ENCODE measurements at places on chromosomes 11 and 22.

GRCh38 chr11:126357969-126358762 lies 2.7 kb downstream of the ST3GAL4 start:
- no peak for DNase-seq

- no peak for DNase-seq
Observed at GRCh38 chr22:34334893-34335292, 414.6 kb upstream of the LARGE1 start.

- no peak for DNase-seq
Observed at GRCh38 chr11:74707602-74708510, 23.4 kb downstream of the CHRDL2 start.

- DNase-seq: no peak
Observed at GRCh38 chr22:38455530-38456271, 702 bp upstream of the KCNJ4 start.

DNA sequence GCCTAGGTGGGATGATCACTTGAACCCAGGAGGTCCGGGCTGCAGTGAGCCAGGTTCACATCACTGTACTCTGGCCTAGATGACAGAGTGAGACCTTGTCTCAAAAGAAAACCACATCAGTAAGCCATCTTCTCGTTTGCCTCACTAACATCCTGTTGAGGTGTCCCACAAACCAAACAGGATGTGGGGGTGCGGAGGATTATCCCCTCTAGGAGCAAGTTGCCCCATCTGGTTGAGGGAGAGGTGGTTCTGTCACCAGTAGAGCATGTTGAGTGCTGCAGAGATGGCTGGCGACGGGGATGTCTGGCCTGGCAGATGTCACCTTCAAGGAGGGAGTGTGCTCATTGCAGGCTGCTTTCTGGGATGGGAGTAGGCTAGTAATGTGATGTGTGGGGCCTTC lies 72.4 kb downstream of the ZNRF3 start:
- peak; percentile 38 for DNase-seq

DNA sequence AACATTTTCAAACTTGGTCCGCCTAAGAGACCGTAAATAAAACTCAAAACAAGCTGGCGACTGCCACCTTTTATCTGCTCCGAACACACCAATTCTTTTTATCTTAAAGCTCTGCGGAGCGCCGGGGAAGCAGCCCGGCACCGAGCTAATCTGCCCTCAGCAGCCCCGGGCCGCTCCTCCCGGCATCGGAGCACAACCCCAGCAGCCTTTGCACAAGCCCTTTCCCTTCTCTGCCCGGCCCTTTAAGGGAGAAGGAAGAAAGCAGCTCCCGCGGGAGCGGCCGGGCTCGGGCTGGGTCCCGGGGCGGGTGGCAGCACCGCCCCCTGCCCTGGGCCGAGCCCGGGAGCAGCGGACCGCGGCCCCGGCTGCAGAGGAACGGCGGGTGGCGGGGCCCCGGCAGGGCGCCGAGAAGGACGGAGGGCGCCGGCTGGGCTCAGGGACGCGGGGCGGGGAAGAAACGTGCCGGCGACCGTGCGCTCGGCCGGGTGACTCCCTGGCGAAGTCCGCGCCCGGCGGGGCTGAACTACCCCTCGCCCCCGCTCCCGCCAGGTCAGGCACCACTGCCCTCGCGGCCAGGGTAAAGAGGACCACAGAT lies 133.6 kb upstream of the C11orf58 start:
- DNase-seq: no peak

- DNase-seq: peak; percentile 24
Observed at GRCh38 chr22:40463683-40464082, 93.3 kb downstream of the SGSM3 start.

- DNase-seq: no peak
Observed at GRCh38 chr11:69472541-69473275, 8.8 kb upstream of the LINC01488 start.

GRCh38 chr11:31248768-31249167 lies 120.8 kb downstream of the DCDC1 start:
- no peak for DNase-seq

- no peak for DNase-seq
Observed at GRCh38 chr11:14390669-14391068, 31.7 kb upstream of the RRAS2 start.

- DNase-seq: no peak
Observed at GRCh38 chr22:25365491-25366261, 146.2 kb downstream of the CRYBB2 start.

GRCh38 chr11:55349032-55349431 lies 6.0 kb downstream of the OR4A16 start:
- DNase-seq: no peak

DNA sequence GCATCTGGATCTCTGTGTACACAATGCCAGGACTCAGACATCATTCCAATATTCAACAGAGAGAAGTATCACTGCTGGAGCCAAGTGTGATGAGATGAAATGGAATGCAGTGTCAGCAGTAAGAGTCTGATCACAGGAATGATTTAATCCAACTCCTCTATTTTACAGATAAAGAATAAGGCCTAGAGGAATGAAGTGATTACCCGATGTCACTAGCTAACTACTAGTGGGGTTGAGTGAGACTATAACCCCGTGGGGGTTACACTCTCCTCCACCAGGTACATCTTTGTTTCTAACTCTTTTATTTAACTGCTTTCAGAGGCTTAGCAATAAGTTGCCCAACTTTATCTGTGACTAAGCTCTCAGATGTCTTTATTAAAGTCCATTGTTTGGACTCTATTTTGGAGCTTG lies 94.2 kb upstream of the FAT3 start:
- DNase-seq: no peak

GRCh38 chr22:37639771-37640590 lies 512 bp downstream of the SH3BP1 start:
- no peak for DNase-seq

- DNase-seq: peak; percentile 73
Observed at GRCh38 chr11:1652771-1653540, 23.4 kb downstream of the KRTAP5-5 start.

DNA sequence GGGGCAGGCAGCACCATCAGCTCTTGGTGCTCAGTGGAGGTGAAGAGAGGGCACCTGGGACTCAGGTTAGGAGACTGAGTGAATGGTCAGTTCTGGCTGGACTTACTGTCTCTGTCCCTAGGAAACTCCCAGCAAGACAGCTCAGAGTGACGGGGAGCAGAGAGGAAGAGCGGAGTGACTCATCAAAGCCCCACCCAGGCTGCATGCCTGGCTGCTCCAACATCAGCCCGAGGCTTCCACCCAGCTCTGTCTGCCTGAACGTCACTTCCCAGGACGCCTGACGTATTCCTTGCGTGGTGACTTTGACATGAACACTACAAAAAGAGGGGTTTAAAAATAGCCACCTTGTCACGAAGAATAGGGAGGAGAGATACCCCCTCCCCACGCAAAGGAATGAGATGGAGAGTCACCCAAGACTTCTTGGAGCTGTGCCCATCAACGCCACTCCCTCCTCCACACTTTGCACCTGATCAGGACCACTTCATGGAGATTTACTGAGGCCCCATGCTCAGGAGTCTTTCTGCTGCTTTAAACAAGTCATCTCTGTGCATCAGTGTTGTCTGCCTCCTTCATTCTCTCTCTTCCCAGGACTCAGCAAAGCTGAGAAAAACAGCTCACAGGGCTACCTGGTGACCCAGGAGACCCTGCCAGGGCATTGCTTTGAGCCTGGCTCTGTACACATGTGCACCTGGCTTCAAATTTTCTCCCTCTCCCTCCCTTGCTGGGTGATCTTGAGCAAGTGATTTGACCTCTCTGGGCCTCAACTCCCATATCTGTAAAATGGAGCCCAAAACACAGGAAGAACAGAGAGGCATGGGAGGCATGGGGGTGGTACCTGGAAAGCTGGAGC lies 83.1 kb downstream of the MN1 start:
- DNase-seq: no peak

GRCh38 chr22:33321466-33321865 lies 263.3 kb upstream of the SYN3 start:
- no peak for DNase-seq

GRCh38 chr22:32661296-32661695 lies 140.2 kb upstream of the TIMP3 start:
- no peak for DNase-seq

DNA sequence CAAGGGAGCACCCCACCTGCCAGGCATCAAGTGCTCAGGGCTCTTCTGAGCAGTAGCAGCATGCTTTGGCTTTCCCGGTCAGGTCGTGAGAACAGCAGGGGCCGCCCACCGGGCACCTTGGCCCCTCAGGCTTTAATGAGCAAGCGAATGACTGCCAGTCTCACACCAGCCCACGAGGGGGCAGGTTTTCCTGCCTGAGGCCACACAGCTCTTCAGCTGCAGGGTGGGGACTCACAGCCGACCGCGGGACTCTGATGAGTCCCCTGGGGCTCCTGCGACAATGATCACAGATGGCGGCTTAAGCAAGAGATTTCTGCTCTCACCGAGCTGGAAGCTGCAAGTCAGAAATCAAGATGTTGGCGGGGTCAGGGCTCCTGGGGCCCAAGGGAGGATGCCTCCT lies 14.3 kb upstream of the FGF19 start:
- no peak for DNase-seq

DNA sequence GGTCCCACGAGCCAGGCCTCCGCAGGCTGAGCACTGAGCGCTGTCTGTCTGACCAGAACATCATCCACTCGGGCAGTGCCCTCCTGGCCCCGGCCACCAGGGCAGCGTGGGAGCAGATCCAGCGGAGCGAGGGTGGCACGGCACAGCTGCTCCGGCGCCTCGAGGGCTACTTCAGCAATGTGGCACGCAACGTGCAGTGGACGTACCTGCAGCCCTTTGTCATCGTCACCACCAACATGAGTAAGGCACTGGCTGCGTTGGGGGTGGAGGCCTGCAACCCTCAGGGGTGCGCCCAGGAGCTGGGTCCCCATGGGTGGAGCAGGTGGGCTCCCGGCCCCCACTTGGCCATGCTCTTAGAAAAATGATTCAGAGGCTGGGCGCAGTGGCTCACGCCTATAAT lies 49.7 kb upstream of the PRODH start:
- no peak for DNase-seq

DNA sequence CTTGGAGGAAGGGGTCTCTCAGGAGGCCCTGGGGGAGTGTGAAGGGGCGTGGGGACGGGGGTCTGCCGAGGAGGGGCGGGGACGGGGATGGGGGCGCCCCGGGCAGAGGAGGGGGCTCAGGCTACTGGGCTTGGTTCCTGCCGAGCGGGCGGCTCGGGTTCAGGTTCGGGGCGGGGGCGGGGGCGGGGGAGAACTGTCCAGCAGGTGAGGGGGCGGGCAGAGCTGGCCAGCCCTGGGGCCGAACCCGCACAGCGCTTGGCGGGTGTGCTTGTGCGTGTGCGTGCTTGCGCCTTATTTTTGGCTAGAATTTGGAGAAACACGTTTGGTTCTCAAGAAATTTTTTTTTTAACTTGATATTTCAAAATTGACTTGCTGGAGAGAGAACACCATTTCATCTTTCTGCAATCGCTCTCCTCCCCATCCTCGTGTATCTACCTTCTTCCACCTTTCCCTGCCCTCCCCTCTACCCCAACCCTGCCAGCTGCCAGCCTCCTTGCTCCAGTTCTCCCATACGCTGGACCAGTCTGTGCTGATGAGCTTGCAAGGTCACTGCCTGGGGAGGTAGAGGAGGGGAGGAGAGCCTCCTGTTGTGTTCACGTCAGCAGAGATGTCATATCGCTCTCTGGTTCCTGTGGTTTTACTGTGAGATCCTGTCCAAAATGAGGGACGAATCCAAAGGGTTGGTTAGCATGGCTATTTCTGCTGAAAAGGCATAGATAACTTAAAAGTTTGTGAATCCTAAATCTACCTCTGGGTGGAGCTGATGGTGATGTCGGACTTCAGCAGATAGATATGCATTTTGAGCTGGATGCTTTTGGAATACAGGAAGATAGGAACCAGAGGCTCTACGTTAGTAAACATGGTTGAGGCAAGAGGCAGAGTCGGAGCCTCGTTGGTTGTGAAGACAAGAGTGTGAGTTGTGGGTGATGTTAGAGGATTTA lies 668 bp downstream of the MADD start:
- no peak for DNase-seq

DNA sequence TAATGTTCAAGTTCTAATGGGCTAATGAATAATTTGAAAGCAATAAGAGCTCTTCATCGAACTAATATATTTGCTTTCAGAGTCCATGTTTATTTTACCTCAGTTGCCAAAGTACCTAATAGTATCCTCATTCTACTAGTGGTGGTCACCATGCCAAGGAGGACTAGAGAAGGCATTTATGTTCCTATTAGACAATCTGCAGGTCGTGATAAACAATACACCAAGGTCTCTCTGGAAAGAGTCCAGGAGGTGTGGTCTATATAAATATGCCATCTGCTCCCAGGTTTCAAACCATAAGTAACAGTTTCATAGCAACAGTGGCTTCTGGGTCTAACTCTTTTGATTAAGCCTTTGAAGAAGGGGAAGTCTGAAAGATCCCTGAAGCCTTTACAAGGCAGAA lies 42.9 kb downstream of the ARFGAP3 start:
- DNase-seq: no peak

DNA sequence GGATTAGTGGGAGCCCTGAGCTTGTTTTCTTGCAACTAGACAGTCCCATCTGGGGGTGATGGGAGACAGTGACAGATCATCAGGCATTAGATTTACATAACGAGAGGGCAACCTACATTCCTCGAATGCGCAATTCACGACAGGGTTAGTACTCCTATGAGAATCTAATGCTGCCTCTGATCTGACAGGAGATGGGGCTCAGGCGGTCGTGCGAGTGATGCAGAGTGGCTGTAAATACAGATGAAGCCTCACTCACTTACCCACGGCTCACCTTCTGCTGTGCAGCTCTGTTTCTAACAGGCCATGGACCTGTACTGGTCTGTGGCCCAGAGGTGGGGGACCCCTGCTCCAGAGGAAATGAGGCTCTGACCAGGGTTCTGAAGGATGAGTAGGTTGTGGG lies 125.5 kb downstream of the FBXO7 start:
- DNase-seq: no peak

DNA sequence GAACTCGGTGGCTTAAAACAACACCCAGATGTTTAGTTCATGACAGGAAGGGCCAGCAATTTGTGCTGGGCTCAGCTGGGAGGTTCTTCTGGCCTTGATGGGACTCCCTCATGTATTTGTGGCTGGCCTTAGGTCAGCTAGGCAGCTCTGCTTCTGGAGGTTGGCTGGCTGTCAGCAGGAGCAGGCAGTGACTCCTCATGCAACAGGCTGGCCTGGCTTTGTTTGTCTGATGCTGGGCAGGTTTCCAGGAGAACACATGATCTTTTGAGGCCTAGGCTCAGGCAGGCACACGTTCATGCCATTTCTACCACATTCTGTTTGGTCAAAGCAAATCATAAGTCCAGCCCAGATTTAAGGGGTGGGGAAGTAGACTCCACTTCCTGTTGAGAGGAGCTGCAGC lies 571.2 kb downstream of the TBC1D22A start:
- no peak for DNase-seq

GRCh38 chr22:42190274-42190673 lies 59.7 kb upstream of the CYP2D6 start:
- DNase-seq: no peak

GRCh38 chr11:97460091-97460490 lies 1070.3 kb downstream of the JRKL start:
- DNase-seq: no peak

- DNase-seq: no peak
Observed at GRCh38 chr22:23801238-23801821, 14.6 kb downstream of the SMARCB1 start.

GRCh38 chr11:66015936-66016792 lies 4.4 kb downstream of the CST6 start:
- DNase-seq: no peak

- no peak for DNase-seq
Observed at GRCh38 chr22:50502628-50503474, 4.7 kb downstream of the LMF2 start.

GRCh38 chr11:45180848-45181192 lies 34.4 kb downstream of the PRDM11 start:
- DNase-seq: peak; percentile 20
